ENCODE measurements at places on chromosomes 5 and 9.
A peak's percentile ranks its signal among the peaks of the same experiment; 100 is the strongest.

- DNase-seq = no peak
Measured at GRCh38 chr5:173920024-173920753, 32.0 kb downstream of the CPEB4 start.

DNA sequence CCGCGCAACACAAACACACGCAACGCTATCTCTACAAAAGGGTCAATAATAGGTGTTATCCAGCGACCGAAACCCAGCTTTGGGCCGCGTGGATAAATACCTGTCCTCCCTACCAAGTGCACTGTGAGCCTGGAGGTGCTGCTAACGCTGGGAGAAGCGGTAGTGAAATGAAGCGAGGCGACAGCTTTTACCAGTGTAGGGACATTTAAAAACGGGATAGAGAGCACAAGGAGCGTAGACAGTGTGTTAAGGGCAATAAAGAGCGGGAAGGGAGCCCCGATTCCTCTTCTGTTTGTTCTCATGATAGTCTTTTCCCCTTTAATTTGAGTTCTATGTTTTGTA, 421 bp upstream of the DEPDC1B start:
- DNase-seq = no peak

GRCh38 chr5:135323227-135323626, 75.8 kb downstream of the MACROH2A1 start:
- DNase-seq = no peak

DNA sequence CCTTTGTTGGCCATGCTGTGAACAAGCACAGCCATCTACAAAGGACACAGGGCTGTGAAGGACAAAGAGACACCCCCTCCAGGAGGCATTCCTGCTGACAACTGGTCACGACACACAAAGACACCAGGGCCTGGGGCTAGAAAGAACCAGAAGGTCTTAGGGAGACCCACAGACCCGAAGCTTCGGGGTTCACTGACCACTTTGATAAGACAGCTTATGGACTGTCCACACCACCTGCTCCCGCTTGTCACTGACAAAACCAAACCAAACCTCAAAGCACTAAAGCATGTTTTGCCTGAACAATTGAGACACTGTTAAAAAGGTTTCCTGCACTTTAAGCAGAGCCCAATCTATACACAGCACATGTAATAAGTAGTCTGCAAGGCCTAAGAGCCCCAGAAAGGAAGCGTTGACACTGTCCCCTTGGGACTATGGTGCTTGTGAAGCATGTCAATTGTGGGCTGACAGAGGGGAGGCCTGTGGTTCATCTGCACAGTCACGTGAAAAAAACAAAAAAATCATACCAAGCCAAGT, 185.0 kb downstream of the GAPVD1 start:
- DNase-seq = peak; percentile 76

DNA sequence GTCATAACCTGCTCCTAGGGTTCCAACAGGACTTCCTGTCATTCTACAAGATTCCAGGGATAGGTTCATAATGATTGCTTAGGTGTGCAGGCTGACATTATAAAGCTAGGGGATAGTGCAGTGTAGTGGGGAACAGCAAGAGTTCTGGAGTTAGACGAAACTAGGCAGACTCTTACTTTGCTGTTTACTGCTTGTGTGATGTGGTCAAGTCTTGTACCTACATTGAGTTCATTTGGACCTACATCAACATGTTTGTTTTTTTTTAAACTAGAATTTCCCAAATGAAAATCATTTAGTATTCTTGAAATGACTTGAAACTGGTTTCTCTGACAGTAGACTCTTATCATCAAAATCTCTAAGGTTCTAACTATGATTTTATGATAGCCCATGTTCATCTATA, 21.2 kb upstream of the CCNH start:
- DNase-seq = no peak

DNA sequence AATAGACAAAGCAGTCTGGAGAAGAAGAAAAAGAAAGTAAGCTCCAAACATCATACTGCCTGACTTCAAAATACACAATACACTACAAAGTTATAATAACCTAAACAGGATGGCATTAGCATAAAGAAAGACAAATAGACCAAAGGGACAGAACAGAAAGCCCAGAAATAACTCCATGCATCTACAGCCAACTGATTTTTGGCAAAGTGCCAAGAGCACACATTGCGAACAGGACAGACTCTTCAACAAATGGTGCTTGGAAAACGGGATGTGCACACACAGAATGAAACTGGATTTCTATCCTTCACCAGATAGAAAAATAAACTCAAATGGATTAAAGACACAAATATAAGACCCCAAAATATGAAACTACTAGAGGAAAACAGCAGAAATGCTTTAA, 66.6 kb upstream of the SPATA31E1 start:
- DNase-seq = no peak

GRCh38 chr9:126624479-126624826, 10.7 kb downstream of the LMX1B start:
- no peak for DNase-seq

DNA sequence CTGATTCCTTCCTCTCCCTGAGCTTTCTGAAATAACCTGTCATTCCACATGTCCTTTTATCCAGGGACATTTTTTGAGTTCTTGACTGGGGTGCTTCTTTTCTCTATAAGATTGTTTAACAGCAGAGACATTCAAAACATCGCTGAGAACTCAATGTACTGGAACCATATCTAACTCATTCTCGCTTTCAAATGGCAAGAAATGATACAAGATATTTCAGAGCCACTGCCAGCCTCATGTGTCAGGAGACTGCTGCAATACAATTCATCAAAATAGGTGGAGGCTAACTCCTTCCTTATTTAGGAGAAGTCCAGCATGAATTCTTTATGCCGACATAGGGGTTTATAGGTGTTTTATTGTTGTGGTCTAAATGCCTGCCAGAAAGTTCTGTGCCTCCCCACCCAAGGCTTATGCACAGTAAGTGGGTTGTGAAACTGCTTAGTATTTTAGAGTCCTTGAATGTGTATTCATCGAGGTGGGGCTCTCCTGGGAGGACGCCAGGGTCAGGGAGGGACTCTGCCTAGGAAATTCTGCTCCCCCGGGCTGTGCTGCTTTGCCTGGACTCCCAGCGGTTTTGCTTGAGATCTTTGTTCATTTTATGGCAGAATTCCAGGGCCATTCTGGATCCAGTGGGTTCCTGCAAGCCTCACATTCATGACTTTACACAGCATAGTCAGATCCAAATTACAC, 53.9 kb downstream of the ZNF474 start:
- DNase-seq = no peak

DNA sequence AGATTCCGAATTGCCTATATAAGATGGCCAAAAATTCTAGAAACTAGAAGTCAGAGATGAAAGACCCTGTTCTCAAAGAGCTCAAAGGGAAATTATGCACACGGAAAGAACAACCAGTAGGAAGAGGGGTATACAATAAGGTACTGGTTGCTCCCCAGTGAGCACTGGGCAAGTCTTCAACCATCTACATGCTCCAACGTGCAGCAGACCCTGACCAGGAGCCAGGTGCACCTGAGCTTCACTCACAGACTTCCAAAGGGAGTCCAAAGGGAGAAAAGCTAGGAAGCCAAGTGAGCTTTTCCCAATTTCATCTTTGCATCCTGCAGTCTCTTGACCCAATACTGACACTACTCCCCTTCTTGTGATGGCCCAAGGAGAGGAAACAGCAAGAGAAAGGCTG, 3.9 kb downstream of the REEP5 start:
- DNase-seq = no peak

- no peak for DNase-seq
Measured at GRCh38 chr5:31987985-31988710, 186.0 kb downstream of the GOLPH3 start.

DNA sequence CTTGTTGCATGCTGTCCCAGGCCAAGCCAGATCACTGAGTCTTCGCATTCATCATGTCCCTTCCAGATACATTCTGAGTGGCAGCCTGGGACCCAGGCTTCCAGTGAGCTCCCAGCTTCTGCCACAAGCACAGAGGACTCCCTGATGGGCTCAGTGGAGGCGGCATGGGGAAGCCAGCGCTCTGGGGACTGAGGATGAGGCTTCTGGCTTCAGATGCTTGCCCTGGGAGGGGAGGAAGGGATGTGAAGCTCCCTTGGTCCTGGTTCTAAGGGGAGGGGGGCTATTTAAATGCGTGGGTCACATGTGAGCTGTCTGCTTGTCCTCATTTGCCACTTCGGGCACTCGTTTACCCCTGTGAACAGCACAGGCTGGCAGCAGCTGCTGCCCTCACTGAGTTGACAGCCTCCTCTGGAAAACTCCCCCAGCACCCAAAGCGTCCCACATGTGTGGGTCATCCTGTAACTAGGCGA, 174.0 kb downstream of the NR3C1 start:
- DNase-seq = no peak

GRCh38 chr9:135706288-135706687, 4.3 kb downstream of the KCNT1 start:
- DNase-seq = no peak

DNA sequence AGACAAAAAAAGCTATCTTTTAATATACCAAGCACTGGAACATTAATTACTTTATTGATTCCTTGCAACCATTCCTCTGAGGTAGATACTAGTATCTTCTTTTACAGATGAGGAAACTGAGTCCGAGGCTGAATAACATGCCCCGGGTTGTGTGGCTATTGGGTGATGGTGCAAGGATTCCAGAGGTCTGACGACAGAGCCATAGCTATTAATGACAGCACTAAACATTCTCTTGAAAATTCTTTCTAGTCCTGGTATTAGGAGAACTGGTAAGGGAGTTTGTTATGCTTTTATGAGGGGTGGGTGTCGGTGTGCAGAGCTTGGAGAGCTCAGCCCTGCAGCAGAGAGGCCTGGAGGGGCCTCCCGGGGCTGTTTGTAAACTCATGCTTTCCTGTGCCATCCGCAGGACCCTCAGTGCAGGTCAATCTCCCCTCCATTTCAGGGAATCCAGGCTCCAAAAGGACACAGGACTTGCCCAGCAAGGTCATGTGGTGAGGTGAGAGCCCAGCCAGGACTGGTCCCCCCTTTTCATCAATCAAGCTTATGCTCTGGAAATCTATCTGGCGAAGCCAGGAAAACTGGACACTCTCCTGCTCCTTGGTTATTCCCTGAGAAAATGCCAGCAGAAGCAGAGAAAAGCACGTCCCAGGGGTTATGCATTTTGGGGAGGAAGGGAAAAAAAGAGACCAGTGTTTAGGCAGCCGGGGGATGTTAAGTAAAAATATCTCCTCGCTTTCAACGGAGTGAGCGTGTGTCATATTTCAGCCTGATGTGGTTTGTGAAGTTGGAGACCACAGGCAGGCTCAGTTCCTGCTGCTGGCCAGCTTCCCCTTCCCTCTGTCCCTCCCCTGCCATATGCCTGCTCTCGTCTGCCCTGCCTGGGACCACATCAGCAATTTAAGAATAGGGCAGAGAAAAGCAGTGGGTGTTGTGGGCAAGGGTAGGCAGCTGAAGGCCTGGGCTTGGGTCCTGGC, 3.7 kb downstream of the GSN start:
- DNase-seq = no peak

DNA sequence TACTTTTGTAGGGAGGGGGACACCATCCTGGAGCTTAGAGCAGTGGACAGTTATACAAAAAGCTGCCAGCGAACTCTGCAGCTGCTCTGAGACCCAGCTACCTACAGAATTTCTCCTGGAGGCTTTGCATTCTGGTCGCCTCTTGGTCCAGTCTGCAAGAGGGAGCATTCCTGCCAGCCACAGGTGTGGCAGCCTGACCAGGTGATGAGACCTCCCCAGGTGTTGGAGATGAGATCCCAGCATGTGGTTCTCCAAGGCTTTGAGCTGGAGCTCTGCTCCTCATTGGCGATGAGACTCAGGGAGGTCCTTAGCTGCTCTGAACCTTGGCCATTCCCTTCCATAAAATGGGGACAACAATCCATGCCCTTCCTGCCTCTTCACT, 69.3 kb downstream of the RGS3 start:
- DNase-seq = no peak

DNA sequence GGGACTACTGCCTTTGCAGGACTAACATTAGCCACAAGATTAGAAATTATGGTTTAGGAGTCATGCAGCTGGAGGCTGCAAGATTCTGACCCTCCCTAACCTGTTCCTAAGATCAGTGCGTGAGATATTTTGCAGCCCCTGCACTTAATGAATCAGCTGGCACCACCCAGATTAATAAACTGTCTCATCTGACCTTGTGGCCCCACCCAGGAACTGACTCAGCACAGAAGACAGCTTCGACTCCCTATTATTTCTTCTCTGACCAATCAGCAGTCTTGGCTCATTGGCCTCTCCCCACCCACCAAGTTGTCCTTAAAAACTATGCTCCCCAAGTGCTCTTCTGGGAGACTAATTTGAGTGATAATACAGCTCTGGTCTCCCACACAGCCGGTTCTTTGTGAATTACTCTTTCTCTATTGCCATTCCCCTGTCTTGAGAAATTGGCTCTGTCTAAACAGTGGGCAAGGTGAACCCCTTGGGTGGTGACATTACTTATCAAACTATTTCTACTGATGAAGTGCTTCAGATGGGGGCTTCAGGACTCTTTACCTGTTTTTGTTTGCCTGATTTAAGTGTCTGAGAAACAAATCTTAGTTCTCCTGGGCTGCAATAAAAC, 17.0 kb downstream of the CTSL start:
- no peak for DNase-seq

GRCh38 chr5:2029206-2029605, 146.5 kb upstream of the IRX4 start:
- DNase-seq = no peak

GRCh38 chr5:74499256-74500050, 141.1 kb downstream of the ENC1 start:
- no peak for DNase-seq

DNA sequence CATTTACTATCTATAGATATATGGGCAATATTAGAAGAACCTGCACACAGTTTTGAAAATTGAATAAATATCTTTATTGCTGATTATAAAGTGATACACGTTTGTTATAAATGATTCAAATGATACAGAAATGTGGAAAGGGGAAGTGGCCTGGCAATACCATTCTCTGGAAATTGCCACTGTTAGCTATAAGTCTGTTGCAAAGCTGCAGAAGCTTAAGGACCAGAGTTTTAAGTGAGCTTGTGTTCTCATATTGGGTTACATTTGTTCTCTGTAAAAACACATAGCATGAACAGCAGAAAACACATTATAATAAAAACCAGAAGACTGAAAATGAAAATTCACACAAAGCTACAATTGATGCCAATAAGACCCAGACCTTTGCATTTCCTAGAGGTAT, 59.6 kb downstream of the RASGRF2 start:
- no peak for DNase-seq

DNA sequence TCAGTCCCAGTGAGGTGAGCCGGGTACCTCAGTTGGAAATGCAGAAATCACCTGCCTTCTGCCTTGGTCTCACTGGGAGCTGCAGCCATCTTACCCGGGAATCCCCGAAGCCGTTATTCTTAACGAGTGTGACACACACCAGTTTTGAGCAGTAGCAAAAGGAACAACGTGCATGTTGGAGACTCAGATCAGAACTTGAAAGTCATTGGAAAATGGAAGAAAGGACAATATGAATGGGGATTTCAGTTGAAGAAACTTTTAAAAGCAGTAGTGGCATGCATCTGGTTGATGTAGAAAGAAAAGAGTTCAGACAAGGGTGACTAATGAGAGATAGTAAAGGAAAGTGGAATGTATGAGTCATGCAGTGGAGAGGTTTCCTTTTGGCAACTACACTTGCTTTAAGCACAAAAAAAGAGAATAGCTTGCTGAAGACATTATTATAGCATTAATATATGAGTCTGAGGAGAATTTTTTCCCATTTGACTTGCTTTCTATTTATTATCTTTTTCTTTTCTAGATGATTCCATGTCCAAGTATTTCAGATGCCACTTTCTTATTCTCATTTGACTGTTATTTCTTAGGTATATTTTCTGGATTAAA, 44.4 kb upstream of the ANKDD1B start:
- DNase-seq = peak; percentile 40

GRCh38 chr5:67805666-67806348, 409.7 kb upstream of the PIK3R1 start:
- DNase-seq = no peak

GRCh38 chr5:55222985-55223811, 3.9 kb downstream of the MCIDAS start:
- no peak for DNase-seq
